ENCODE measurements at places on chromosomes 6 and 20. TPM values are rescaled to one million over a fixed set of nuclear protein-coding genes. Genes with fewer than 3 reads are reported as not detected.

Gene ENPP3
- 1.0 TPM for total RNA-seq

Gene ECT2L
- under 0.01 TPM for total RNA-seq

Gene TMEM170B
- total RNA-seq: 6.3 TPM

Gene HAO1
- not detected for total RNA-seq

Gene SNPH
- 3.7 TPM for total RNA-seq

Gene SIRPD
- total RNA-seq: not detected

Gene FUT9
- total RNA-seq: under 0.01 TPM

Gene GPR6
- total RNA-seq: not detected

Gene VEGFA
- total RNA-seq: 36.5 TPM

Gene OPN5
- not detected for total RNA-seq

Gene PEDS1
- 5.7 TPM for total RNA-seq

Gene TFAP2D
- not detected for total RNA-seq

Gene COMMD7
- total RNA-seq: 14.1 TPM

Gene STMND1
- not detected for total RNA-seq

All from skeletal muscle tissue (tissue), 5 donors.